Skeletal muscle tissue (tissue), 5 donors: ENCODE measurements at places on chromosomes 7 and 10. TPM values are rescaled to one million over a fixed set of nuclear protein-coding genes. Genes with fewer than 3 reads are reported as not detected.

FEZF1 gene
- not detected for total RNA-seq

ARID5B gene
- total RNA-seq = 27.7 TPM

NKX2-3 gene
- total RNA-seq = 1.0 TPM

CADPS2 gene
- 12.5 TPM for total RNA-seq

MLXIPL gene
- 1.6 TPM for total RNA-seq
